ENCODE measurements at places on chromosomes 1 and 21.
A peak's percentile ranks its signal among the peaks of the same experiment; 100 is the strongest.

- DNase-seq = no peak
These were observed 90.8 kb downstream of the GTF2B start for GRCh38 chr1:88800382-88801051.

- DNase-seq = no peak
These were observed 25.6 kb downstream of the LRRC41 start for GRCh38 chr1:46277658-46278373.

DNA sequence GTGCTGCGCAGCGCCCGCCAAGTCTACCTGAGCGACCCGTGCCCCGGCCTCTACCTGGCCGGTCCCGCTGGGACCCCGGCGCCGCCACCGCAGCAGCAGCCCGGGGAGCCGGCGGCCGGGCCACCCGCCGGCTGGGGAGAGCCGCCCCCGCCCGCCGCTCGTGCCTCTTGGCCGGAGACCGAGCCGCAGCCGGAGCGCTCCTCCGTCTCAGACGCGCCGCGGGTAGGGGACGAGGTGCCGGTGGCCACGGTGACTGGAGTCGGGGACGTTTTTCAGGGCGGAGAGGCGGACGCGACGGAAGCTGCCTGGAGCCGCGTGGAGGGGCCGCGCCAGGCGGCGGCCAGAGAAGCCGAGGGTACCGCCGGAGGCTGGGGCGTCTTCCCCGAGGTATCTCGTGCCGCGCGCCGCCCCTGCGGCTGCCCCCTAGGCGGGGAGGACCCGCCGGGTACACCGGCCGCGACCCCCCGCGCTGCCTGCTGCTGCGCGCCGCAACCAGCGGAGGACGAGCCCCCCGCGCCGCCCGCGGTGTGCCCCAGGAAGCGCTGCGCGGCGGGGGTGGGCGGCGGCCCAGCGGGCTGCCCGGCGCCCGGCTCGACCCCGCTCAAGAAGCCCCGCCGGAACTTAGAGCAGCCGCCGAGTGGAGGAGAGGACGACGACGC is 646 bp downstream of the IER5 start:
- DNase-seq = no peak

DNA sequence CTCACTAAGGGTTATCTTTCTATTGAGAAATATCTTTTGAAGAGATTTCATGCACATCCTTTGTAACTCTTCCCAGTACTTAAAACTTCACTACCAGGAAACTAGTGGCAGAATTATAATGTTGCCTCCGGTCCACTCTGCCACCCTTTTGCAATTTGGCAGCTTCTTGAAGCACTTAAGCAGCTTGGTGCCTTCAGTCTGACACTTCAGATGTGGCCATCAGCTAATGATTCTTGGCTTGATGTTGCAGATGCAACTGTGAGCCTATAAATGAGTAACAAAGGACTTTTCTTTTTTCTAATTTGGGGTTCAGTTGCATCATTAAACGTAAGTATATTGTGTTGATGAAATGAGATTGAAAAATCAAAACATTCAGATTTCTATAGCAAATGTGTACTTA is 187.5 kb upstream of the C21orf91 start:
- no peak for DNase-seq

DNA sequence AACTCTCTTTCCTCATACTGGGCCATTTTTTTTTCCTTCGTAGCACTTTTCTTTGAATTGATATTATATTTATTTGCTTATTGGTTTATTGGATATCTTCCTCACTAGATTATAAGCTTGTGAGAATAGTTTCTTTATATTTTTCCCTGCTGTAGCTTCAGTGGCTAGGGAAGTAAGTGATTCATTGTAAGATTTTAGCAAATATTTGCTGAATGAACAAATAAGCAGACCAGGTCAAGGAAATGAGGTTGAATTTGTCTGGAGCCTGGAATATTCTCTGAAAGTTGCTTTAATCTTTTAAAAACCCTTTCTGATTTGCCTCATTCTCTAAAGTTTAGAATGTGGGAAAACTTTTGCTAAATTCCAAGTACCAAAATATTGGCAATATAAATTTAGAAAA is 80.2 kb downstream of the RABGAP1L start:
- no peak for DNase-seq

- no peak for DNase-seq
These were observed 37.8 kb downstream of the CYP4A11 start for GRCh38 chr1:46903481-46903880.

DNA sequence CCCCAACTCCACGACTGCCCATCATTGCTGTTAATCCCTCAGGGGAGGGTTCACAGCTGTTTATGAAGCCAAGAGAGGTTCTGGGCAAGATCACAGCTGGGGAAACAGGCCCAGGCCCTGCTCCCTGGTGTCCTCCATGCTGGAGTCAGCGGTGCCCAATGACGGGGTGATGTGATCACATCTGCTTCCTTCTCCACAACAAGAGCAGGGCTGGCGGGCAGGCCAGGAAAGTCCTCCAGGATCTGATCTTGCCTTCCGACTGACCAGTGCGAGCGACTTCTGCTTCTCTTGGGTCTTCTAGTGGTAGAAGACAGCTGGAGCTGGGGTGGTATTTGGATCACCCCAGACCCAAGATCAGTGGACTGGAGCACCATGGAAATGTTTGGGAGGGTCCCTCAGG is 951 bp upstream of the LINGO4 start:
- DNase-seq = no peak

GRCh38 chr1:174497478-174497877 is 49.7 kb downstream of the GPR52 start:
- DNase-seq = no peak

DNA sequence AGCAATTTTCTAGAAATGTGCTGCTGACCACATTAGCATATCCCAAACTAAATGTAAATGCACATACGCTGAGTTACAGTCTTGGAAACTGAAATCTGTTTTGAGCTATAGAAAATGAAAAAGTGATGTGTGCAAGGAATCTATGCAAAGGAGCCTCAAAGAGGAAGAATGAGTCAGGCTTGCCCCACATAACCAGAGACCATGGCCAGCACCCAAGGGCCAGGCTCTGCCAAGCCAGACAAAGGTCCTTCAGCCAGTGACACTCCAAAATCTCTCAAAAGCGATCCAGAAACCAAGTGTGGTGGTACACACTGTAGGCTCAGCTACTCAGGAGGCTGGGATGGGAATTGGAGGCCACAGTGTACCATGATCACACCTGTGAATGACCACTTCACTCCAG is 195.2 kb downstream of the TOMM20 start:
- DNase-seq = no peak

- DNase-seq = no peak
These were observed 549.9 kb upstream of the RGS18 start for GRCh38 chr1:191608367-191608766.

DNA sequence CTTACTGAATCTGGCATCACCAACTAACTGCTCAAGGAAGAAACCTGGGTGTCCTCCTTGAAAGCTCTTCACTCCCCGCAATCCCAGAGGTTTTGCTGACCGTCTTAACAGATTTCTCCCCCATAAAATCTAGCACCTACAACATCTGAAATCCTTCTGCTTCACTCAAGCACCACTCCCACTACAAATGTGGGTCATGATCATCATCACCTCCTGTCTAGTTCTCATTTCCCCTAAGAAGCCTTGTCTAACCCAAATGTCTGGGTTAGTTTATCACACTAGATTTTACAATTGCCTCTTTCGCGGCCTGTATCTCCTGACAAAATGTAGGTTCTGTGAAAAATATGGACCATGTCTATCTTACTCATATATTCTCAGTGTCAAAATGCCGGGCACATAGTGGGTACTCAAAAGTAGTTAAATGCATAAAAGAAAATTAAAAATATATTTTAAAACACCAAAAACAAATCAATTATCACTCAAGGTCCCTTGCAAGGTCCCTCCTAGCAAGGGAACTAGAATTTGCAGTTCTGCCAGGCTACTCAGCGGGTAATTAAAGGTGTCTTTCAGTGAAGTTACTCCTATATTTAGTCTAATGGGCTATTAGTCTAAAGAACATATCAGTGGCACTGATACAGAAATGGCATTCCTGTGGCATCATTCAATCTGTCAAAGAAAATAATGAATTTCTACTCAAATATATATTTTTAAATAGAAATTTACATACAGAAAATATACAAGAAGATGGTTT is 19.6 kb downstream of the C21orf91 start:
- DNase-seq = no peak

- DNase-seq = peak; percentile 63
These were observed 38.8 kb downstream of the HLCS start for GRCh38 chr21:36927719-36928117.

DNA sequence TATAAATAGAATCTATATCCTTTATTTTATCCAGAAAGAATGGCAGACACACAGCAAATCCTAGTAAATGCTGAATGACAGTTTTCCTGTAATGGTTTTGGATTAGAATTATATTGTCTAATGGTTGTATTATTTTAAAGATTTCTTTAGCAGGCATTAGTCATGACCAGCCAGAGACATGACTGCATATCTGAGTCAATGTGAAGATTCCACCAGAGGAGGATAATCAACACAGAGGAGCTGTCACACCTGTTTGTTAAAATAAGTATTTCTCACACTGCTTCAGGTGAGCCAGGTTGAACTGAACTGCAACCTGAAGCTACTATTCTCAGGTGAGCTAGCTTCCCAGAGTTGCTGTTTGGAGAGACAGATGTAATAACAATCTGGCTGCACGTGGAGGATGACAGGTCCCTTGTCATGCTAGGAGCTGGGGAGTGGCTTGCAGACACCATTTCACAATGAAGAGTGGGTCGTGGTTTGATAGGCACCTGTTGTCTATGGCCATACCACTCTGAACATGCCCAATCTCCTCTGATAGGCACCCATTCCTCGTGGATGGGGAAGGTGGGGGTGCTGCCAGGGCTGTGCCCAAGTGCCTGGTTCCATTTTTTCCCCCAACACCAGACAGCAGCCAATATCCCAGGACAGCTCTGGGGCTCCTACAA is 94.3 kb downstream of the KCNJ6 start:
- no peak for DNase-seq

GRCh38 chr1:162026881-162027280 is 3.2 kb upstream of the OLFML2B start:
- no peak for DNase-seq

DNA sequence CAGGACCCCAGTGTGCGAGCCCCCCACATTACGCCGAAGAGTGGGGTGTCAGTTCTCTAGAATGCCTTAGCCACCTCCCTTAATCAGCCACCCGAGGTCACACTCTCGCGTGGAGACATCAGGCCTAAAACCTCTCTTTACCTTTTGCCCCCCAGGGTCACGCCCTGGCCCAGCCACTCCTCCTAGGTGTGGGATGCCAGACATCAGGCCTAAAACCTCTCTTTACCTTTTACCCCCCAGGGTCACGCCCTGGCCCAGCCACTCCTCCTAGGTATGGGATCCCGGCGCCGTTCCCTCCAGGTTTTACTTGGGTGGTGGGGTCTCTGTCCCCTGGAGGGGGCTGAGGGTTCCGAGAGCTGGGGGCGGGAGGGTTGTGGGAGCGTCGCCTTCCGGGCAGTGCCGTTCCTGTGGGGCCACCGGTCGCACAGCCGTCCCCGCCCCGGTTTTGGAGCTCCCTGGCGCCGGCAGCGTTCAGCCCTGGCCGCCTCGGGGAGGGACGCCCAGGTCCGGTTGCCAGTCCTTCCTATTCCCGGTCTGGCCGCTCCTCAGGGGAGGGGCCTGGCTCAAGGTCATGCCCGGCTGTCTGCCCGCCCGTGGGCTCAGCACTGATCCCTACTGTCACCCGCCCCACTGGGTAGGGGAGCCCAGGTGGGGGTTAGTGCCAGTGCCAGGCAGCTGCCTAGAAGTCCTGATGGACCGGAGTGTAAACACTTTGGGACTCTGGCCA is 882 bp downstream of the VPS13D start:
- no peak for DNase-seq

DNA sequence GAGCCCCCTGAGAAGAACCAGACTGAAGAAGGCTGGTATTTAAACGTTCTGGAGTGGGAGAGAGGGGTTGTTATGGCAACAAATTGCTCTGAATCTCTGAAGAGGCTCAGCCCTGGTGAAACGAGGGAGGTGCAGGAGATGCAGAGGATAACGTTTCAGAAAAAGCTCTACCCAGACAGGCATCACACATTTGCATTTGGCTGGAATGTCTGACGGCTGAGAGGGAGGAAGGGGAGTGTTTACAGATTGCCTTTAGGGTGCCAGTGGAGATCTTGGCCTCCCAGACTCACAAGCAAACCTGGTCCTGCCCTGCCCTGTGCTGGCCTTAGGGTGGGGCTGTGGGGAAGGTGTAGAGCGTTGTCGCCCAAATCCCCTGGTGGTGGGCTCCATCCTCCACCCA is 169.0 kb upstream of the AJAP1 start:
- DNase-seq = no peak

DNA sequence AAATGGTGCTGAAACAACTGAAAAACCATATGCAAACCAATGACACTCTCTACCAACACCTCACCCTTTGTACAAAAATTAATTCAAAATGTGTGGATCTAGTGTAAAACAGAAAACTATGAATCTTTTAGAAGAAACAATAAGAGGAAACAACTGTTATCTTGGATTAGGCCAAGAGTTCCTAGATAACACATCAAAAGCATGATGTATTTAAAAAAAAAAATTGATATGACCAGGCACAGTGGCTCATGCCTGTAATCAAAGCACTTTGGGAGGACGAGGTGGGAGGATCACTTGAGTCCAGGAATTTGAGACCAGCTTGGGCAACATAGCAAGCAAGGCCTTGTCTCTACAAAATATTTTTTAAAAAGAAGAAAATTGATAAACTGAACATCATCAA is 79.0 kb downstream of the EIF4G3 start:
- no peak for DNase-seq

DNA sequence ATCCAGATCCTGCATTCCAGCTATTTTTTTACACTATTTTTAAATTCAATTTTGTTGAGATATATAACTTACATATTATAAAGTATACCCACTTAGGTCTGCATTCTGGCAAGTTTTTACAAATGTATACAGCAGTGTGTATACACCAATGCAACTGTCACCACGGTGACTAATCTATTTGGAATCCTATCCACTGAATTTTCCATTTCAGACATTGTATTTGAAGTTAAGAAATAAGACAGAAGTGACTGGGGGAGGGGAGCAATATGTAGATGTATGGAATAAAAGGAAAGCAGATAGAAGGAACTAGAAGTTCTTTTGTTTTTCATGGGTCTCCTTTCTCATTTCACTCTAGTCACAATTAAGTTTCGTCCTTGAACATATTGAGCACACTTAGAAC is 431.5 kb upstream of the CHRM3 start:
- DNase-seq = no peak

DNA sequence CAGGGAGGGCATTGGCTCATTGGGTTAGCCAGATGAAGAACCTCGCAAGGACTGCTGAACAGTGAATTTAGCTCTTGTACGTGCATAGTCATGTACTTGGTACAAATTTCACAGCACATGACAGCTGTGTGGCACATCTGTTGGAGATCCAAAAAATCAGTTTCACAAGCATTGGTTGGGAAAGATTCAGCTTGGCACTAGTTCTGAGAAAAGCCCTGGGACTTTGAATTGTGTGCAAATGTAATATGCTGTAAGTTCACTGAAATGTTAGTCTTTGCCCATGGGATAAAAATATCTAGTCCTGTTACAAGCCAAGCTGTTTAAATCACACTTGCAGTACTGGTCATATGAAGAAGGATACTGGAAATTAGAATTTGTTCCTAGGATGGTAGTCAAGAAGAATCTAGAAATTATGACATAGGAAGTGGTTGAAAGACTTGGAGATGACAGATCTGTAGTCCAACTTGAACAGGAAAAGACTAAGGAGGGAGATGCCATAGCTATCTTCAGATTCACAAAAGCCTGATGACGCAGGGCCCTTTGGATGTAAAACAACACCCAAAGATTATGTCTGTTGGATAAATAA is 19.2 kb downstream of the LAMC2 start:
- DNase-seq = no peak

GRCh38 chr1:11978301-11978700 is 1.9 kb upstream of the MFN2 start:
- DNase-seq = peak; percentile 15

- no peak for DNase-seq
These were observed 215.9 kb upstream of the L1TD1 start for GRCh38 chr1:61978796-61979195.

- DNase-seq = no peak
These were observed 20.3 kb upstream of the ADGRB2 start for GRCh38 chr1:31784356-31785019.
